Stimulated activated CD4-positive, alpha-beta T cell treated with anti-CD3 and anti-CD28 coated beads, Interleukin-15, amount 100 ng/mL, for 24 hours (primary cell): ENCODE measurements at places on chromosomes 4 and X.

DNA sequence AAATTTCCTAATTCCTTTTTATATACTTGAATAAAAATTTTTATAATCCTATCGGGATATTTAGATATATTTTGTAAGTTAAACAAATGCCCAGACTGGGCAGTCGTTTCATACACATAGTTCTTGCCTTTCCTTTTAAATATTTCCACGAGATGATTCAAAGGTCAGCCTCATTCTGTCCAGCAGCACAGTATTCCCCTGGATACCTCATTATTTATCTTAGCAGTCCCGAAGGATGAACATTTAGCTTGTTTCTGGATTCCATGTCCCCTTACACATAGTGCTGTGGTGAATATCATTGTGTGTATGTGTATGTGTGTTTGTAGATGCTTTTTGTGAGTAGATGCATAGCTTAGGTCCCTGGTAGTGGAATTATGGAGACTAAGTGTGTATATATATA is 38.3 kb downstream of the RAPGEF2 start:
- DNase-seq: no peak

DNA sequence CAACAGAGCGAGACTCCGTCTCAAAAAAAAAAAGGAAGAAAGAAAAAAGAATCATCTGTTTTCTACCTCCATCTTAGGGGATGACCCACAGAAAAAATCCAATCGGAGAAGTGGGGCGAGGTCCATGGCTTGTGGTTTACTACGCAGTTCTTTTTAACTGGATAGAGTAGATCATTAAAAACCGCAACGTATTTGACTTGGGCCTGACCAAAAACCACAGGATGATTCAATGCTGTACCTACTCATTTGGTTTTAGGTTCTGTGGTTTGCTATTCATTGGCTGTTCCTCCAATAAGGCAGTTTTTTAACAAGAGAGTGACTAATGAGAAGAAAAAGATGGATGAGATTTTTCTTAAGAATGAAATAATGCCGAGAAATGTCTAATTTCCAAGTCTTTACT is 83.7 kb downstream of the FREM3 start:
- peak; percentile 27 for DNase-seq

- DNase-seq: no peak
Measured at GRCh38 chr4:141660880-141661279, 24.5 kb downstream of the IL15 start.

- DNase-seq: no peak
Measured at GRCh38 chrX:40394302-40394701, 186.5 kb upstream of the ATP6AP2 start.

GRCh38 chr4:183830438-183830985 is 74.6 kb upstream of the STOX2 start:
- no peak for DNase-seq

GRCh38 chr4:134422776-134423175 is 221.2 kb upstream of the PABPC4L start:
- DNase-seq: no peak

- DNase-seq: no peak
Measured at GRCh38 chrX:29155286-29155685, 568.0 kb downstream of the IL1RAPL1 start.

DNA sequence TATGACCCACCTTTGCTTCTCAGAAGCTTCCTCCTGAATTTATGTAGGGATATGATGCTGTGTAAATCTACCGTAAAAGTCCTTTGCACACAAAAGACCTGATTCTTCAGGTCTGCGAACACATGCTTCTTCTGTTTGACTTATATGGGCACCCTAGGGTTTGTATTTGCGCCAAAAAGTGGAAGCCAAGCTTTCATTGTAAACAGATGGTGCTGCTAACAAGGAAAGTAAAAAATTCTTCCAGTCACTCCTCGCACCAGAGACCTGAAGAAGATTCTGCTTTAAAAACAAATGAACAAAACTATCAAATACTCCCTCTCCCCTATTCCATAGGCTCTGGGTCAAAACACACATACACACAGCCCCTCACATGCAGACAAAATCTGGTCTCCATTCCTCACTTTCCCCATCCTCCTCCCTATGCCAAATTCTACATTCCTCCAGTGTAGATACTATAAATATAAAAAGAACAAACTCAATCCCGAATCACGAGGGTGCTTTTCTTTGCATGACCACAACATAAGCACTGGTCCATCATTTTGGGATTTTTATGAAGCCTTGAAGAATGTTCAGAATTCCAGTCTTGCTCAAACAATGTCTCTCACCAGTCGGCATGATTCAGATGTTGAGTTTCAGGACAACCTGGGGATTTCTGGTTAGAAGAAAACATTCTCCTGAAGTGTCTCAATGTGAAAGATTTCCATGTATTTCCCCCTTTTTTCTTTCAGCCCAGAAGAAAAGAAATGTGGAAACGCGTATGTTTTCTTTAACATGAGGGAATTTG is 125.1 kb downstream of the PALLD start:
- DNase-seq: no peak

DNA sequence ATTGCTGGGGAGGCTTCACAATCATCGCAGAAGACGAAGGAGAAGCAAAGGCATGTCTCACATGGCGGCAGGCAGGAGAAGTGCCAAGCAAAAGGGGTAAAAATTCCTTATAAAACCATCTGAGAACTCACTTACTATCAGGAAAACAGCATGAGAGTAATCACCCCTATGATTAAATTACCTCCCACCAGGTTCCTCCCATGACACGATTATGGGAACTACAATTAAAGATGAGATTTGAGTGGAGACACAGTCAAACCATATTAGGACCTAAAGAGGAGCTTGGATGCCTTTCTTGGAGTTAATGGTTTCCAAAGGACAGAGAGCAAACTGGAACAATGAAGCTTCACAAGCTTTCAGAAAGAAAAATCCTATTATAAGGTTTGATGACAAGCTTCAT is 168.4 kb upstream of the SMARCAD1 start:
- DNase-seq: no peak

GRCh38 chr4:79820427-79820826 is 252.6 kb downstream of the ANTXR2 start:
- no peak for DNase-seq

DNA sequence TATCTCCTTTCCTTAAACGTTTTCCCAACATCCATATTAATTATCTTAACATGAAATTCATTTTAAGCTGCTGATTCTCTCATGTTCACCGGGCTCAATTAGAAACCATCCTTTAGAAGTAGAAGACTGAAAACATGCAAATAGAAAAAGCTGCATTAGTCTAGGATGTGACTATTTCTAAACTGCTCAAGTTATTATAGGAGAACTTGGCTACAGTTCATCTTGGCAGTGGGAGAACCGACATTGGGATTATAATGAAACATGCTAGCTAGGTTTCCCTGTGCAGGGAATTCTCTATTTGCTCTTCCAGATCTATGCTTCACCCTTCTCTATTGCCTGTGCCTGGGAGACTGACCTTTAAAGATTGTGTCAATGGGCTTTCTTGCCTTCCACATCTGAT is 151.0 kb upstream of the PPARGC1A start:
- no peak for DNase-seq

DNA sequence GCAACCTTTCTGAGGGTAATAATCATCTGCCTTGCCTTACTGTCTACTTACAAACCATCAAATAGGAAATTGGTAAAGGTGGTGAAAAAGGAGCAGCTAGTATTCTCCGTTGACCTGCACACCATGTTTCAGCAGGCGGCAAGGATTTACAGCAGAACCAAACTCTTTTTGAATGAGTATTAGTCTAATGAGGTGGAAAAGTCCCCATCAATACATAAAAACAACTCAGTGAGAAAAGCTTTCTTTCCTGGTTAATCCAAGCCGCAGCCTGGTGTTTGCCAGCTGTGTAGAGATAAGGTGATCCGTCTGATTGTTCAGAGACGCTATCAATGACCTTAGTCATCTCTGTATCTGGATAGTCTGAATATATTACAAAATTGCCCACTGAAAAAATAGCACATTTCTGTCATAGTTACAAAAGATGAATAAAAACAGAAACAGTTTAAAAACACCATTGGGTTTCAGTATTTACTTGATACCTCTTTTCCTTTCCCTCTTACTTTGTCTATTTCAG is 110.4 kb upstream of the TBC1D9 start:
- DNase-seq: no peak

GRCh38 chrX:21700967-21701366 is 42.8 kb upstream of the KLHL34 start:
- no peak for DNase-seq

- no peak for DNase-seq
Measured at GRCh38 chr4:108361446-108361820, 192.7 kb upstream of the LEF1 start.

- no peak for DNase-seq
Measured at GRCh38 chr4:26822546-26822945, 38.1 kb upstream of the STIM2 start.

GRCh38 chr4:104901438-104901837 is 245.2 kb upstream of the TET2 start:
- DNase-seq: no peak

GRCh38 chrX:16883487-16883804 is 13.3 kb upstream of the RBBP7 start:
- DNase-seq: no peak

DNA sequence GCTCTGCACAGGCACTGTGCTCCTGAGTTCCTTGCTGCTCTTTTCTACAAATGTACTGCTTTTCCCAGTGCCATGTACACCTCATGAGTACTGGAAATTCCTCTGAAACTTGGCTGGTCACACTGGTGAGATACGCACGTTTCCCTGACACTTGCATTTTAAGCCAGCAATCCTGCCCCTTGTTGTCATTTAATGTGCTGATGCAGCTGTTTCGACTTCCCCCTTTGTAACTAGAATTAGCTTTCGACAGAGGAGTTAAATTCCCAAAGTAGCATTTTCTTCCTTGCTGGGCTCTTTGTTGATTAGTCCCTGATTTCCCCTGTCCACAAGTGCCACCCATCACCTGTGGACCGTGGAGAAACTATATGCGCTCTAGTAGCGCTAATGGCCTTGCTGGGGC is 77.5 kb downstream of the IQCM start:
- DNase-seq: no peak

DNA sequence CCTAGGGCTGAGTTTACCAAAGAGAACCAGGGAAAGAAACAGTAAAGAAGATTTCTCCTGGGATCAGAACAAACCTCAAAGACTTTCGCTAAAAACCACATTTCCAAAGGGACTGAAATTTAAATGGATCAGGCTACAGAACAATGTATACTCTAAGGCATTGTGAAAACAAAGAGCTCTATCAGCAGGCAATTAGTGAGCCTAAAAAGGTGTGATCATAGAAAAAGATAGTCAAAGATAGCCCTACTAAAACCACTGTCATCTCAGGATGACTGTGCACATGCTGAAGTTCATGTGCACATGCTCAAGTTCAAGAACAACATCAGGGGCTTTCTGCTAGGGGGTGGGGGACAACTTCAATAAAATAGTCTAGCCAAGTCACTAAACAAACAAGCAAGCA is 12.9 kb upstream of the SMIM10L2A start:
- DNase-seq: no peak

DNA sequence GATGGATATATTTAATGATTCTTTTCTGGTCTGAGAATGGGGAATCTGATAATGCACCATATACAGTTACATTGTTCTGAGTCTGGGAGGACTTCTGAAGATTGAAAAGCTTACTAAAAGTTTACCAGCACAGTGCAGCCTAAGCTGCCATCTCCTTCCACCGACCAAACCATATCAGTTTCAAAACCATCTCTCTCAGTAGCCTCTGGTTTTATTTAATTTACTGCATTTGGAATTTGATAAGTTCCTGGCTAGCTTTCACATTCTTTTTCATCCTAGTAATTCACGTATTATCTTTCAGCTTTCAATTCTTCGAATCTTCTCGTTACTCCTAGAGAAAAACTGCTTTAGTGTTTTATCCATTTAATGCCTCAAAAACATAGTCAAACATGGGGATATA is 181.4 kb upstream of the HCCS start:
- DNase-seq: no peak

GRCh38 chr4:110124711-110125110 is 73.7 kb downstream of the ELOVL6 start:
- no peak for DNase-seq

DNA sequence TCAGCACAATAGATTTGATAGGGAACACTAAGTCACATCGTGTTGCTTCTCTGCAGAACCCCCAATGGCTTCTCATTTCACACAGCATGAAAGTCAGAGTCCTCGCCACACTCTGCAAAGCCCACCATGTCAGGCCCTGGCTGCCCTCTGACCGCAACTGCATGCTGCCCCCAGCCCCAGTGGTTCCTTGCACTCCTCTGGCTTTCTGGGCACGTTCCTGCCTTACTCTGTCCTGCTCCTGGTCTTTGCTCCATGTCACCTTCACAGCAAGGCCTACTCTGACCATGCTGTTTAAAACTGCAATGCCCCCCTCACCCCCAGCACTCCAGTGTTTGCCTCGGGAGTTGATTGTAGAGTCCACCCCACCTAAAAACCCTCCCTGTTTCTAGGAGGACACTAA is 78.1 kb downstream of the EVC start:
- no peak for DNase-seq

DNA sequence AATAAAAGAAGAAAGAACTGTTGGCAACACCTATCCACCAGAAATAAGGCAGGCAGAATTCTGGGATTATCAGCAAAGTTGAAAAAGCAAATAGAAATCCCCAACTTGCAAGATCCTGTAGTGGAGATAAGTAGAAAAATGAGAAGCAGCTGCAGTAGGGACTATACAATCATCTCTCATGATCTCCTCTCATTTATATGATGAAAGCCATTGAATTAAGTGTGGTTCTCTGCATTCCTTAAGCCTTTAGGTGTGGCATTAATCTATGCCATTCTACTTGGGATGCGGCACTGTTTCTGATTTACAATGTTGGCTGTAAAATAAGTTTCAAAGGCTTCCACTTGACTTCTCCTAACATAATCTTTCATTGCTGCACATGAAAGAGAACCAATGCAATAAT is 869.8 kb downstream of the TRAM1L1 start:
- DNase-seq: no peak

- DNase-seq: no peak
Measured at GRCh38 chrX:133213117-133213516, 5.0 kb downstream of the TFDP3 start.

DNA sequence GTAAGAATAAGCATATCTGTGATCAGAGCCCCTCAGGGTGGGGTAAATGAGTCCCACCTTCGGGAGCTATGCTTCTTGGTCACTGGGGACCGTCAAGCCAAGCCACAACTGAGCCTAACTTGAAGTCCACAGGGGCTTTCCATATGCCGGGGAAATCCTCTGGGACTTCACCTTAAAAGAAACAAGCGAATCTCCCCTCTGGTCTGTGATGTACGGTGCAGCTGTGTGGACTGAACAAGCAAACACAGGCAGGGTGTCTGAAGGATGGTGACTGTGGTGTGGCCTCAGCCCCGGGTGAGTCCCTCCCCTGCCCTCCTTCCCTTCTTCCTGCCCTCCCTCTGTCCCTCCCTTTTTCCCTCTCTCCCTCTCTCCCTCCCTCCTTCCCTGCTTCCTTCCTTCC is 29.7 kb upstream of the PPP2R2C start:
- DNase-seq: no peak

DNA sequence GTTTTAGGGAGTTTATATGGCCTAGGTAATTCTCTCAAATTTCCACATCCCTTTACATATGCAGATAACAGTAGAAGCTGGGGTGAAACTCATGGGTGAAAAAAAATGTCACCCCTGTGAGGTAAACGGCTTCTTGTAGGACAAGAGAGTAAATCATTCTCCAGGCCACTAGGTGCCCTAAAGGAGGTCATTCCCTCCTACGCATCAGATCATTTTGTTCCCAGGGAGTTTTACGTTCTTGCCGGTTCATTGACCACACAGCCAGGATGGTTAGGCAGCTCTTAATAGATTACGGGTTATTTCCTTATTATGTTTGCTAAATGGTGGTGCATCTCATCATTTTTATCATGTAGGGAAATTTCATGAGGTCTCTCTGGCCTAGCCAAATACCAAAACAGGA is 225.8 kb upstream of the NOCT start:
- DNase-seq: no peak
